Suprapubic skin (tissue), 4 donors: ENCODE measurements at places on chromosomes 7 and 10.

DNA sequence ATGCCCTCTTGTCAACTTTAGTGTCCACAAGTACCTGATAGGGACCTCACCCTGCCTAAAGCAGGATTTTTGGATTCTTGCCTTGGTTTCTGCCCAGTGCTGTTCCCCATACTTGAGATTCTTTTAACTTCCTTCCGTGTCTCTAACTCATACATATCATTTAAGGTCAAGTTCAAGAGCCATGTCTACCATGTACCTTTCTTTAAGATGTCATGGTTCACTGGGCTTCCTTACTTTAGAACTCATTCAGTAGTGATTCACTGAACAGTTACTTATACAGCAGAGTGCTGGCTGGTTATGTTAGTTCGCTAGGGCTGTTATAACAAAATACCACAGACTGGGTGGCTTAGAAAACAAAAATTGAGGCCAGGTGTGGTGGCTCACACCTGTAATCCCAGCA, 5.0 kb upstream of the CFAP58 start:
- DNase-seq = no peak

DNA sequence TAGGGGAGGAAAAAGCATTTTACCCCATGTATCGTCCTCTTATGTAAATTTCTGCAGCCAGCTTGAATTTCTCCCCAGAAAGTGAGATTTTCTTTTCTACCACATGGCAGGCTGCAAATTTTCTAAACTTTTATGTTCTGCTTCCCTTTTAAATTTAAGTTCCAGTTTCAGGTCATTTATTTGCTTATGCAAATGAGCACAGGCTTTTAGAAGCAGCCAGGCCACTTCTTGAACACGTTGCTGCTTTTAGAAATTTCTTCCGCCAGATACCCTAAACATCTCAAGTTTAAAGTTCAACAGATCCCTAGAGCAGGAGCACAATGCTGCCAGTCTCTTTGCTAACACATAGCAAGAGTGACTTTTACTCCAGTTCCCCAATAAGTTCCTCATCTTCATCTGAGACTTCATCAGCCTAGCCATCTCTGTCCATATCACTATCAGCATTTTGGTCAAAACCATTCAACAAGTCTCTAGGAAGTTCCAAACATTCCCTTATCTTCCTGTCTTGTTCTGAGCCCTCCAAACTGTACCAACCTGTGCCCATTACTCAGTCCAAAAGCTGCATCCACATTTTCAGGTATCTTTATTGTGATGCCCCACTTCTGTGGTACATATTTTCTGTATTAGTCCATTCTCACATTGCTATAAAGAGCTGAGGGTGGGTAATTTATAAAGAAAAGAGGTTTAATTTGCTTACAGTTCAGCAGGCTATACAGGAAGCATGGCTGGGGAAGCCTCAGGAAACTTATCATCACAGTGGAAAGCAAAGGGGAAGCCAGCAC, 16.3 kb downstream of the EZH2 start:
- DNase-seq = no peak

DNA sequence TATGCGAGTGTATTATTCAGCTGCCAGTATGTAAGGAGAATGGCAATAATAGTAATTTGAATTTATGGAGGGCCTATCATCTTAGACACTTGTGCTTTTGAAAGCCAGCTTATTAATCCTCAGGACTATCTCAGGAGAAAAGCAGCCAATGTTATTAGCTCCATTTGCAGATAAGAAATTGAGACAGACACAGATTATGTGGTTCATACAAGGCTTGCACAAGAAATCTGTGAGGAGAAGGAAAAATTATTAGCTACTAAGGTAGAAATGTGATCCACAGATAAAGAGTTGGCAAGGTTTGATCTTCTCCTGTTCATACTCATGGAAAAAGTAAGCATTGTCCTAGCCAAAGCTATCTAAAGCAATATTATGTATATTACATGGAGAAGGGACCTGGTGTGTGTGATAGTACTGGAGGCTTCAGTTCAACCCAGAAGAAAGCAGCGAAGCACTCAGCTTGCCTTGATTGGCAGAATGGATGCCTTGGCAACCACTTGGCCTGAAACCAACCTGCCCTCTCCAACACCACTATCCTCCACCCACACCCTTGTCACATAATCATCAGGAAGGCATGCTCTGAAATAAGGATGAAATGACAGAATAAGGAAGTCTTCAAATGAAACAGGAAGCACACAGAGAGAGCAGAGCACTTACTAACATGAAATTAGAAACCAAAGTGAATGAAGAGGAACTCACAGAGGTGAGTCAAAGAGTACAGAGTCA, 18.0 kb downstream of the MACC1 start:
- DNase-seq = no peak

GRCh38 chr7:129947701-129948100, 5.1 kb downstream of the UBE2H start:
- DNase-seq = no peak

DNA sequence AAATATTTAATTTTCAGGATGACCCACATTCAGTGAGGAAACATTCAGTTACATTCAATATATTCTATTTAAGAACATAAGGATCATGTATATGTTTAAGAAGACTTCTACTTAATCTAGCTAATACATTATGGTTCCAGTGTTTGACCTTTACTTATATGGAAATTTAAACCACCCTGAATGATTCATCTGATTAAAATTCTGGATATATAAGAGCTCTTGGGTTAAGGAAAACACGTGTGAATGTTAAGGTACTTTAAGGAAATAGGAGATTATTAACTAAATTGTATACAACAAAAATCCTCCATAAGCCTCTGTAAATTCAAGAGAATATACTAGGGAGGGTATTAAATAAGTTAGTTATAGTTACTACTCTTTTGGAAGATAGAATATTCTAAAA, 40.9 kb downstream of the HDAC9 start:
- no peak for DNase-seq

DNA sequence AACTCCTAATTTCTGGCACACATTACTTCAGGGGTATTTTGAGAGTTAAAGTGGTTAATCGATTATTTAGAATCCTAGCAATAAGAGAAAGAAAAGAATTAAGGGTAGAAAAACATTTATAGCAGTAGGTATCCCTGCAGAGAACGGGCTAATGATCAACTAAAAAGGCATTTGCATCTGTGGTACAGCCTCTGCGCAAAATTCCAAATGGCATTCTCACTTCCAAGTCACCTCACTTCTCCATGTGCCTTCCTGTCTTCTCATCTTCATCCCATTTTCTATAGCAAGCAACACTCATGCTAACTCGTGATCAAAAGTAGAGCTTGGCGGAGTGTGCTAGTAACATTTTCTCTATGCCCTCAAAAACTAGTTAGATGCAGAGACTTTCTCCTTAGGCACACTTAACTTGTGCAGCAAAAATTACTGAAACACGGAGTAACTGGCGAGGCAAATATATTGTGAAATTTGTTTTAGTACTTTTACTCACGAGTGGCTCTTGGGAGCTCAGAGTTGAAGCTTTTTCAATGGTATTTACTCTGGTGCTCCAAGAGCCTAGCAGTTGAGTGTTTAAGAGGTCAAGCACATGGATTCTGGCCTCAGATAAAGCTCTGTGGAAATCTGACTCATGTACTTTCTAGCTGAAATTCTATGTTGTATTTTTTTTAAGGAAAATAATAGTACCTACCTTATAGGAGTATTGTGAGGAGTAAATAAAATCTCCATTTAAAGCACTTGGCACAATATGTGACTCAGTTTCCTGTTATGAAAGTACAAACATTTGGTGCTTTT, 65.1 kb downstream of the MET start:
- no peak for DNase-seq

DNA sequence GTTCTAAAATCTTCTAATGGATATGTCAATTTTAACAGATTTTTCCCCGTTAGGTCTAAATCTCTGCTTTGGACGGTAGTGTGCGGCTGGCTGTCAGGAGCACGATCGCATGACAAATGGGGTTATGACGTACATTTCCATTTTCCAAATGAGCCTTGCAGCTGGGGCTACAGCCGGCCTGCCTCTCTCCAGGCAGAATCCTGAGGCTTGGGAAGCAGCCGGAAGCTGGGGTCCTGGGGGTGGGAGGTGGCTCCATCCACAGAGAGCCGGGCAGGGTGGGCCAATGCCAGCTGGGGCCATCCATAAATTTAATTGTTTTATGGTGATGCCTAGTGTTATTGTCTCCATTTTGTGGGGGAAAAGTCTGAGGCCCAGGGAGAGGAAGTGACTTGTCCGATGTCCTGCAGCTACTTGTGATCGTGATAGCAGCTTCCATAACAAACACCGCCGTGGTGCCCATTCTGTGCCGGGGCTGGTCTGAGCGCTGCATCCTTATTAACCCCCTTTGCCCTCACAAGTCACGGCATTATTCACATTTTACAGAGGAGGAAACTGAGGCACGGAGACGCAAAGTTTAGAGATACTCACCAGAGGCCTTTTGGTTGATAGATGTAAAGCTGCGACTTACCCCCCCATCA, 53.0 kb upstream of the EBF3 start:
- no peak for DNase-seq

GRCh38 chr10:86048973-86049372, 317.6 kb downstream of the GRID1 start:
- no peak for DNase-seq

GRCh38 chr7:131509781-131510180, 46.6 kb downstream of the PODXL start:
- no peak for DNase-seq

GRCh38 chr7:51010534-51010933, 227.8 kb upstream of the GRB10 start:
- DNase-seq = no peak

DNA sequence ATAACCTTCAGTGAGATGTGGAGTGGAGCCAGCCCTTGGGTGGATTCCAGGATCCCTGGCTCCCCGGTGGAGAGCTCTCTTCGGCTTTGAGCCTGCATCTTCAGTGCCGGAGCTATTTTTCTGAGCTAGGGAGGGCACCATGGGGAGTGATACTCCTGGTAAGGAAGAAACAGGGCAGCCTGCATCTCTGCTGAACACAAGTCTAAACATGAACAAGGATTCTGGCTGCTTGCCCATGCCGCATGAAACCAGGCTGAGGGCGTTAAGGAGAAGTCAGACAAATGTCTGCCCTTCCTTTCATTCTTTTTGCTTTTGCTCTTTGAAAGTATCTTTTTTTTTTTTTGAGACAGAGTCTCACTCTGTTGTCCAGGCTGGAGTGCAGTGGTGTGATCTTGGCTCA, 60.4 kb downstream of the EVX1 start:
- DNase-seq = no peak

- no peak for DNase-seq
Observed at GRCh38 chr10:29005988-29006387, 282.9 kb upstream of the LYZL1 start.

GRCh38 chr7:14687777-14688176, 214.8 kb downstream of the DGKB start:
- DNase-seq = no peak

DNA sequence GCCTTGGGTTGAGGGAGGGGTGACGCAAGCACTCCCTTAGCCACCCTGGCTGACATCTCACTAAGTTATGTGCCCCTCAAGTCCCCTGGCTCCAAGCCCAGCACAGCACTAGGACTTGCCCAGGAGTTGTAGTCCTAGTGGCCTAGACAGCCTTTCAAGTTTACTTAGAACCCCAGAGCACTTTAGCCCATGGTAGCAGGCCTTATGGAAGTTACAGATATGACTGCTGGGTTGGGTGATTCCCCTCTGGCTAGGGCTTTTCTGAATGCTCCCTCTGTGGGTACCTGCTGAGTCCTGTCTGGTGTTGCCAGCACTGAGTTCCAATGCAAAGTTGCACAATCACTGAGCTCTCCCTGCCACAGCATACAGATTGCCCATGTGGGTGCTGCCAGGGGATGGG, 83.2 kb downstream of the AHCYL2 start:
- no peak for DNase-seq

DNA sequence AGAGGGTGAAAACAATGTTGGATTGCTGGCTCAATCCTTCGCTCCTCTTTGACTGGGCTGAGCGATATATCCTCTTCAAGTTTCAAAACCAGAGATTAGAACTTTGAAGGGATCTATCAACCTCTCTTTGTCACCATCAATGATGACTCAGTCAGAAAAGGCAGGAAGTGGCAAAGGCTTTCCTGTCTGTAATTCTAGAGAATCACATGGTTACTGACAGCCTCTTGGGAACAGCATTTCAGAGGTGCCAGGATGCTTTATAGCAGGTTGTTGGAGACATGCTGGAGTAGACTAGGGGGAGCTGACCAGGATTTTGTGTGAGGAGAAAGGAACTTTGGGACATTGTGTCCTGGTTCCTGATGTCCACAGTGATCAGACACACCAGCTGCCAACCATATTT, 81.3 kb downstream of the PRKCQ start:
- DNase-seq = no peak

GRCh38 chr7:30813466-30813865, 42.2 kb downstream of the MINDY4 start:
- DNase-seq = no peak

DNA sequence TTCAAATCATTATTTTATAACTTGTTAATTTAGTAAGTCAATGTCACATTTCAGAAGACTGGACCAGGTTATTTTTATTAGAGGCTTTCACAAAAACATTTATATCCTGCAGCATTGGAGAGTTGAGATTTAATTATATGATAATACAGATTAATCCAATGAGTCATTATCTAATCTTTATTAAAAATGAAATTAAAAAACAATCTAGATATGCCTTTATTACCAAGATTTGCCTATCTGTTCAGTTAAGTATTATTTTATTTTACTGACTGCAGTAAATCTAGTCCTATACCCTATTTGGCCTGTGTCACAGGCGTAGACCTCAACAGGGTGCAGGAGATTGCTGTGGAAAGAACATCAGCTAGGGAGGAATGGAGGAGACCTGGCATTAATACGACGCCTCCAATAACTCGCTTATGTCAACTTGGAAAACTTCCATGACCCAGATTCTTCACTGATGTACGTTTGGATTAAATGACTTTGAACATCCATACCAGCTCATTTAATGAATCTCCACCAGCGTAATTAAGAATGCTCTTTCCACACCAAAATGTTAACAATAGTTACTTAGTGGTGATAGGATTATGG, 18.2 kb downstream of the PAXIP1 start:
- DNase-seq = no peak

DNA sequence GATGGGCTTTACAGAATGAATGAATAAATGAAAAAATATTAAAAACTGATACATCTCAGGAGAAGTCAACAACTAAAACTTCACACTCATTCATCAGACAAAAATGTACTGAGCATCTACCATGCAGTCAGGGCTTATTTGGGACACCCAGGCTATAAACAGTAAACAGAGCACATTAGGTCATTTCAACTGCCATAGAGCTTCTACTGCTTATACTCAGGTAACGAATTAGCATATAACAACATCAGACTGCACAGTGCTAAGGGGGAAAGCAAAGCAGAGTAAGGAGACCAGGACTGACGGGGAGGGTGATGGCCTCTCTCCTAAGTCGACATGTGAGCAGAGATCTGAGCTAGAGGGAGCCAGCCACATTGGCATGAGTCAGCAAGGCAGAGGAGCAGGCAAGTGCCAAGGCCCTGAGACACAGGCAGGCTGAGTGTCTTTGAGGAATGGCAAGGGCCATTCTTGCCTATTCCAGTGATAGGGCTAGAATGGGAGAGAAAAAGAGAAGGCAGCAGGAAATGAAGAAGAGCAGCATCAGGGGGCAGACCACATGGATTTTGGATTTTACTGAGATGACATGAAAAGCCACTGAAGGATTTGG, 528.9 kb downstream of the PARD3 start:
- DNase-seq = no peak
